PC-9 (cell line): ENCODE measurements at places on chromosomes 4 and X.

DNA sequence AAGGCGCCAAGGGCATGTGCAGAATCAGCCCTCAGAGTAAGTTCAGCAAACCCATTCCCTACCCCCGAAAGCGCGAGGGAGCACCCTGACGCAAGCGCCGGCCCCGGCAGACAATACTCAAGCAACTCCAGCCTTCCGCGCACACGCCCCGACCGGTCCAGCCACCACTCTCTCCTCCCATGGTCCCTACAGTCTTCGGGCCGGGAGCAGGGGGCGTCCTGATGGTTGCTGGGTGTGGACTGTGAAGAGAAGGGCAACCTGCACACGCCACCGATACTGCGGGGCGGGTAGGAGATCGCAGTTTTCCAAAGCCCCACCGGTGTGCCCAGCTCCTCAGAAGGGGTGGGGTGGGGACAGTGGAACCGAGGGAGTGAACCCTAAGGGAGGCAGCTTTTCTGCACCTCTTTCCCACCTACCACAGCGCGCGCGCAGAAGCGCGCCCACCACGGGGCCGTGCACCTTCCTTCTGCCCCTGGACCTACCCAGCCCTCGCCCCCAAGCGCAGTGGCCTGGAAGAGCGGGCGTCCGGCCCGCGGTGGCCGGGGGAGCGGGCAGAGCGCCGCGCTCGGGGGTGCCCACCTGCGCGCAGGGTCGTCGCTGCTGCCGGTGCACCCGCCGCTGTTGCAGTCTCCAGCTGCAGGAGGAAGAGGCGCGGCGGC lies 650.2 kb upstream of the DIPK2B start:
- peak; percentile 8 for DNase-seq

DNA sequence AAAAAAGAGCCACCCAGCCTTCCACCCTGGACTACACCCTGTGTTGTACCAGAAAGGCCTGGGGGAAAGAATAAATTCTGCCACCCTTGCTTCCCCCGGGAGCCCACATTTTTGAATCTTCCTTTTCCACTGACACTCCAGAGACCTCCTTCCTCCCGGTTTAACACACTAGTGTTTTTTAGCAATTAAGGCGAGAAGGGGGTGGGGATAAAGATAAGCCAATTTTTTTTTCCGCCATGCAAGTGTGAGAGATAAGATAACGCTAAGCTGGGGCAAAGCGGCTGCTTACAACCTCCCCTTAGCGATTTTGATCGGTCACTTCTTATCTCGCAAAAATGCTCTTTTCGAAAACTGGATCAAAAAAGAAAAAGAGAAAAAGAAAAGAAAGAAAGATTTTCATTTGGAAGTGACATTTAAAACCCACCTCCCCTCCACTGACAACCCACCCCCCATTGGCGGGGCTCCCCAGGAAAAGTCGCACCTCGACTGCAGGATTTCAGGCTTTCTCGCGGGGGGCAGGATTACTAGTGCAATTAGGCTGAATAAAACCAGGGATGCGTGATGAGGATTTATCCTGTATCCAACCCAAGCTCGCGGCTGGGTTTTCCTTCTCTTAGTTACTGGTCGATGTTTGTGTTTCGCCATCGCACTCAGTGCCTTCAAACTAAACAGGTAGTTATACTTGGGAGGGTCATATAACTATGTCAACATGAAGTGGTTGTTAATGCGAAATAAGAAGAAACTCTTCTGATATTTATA lies 6.0 kb upstream of the BCOR start:
- no peak for DNase-seq

DNA sequence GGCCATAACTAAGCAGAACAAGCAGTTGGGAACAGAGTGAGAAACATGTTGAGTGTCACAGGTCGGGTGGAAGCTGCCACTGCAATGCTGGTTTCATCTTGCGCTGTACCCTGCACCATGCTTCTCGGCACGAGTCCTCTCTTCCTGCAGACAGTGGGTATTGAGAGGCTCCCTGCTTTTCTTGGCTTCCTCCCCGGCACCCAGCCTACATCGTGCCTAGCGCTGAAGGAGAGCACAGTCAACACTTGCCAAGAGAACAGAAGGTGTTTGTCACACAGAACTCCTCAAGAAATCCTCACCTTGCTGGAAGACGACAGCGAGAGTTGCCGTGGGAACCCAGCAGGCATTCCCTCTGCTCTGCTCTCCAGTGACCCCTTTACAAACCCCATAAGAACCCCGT lies 53.6 kb downstream of the EVC2 start:
- DNase-seq = no peak

DNA sequence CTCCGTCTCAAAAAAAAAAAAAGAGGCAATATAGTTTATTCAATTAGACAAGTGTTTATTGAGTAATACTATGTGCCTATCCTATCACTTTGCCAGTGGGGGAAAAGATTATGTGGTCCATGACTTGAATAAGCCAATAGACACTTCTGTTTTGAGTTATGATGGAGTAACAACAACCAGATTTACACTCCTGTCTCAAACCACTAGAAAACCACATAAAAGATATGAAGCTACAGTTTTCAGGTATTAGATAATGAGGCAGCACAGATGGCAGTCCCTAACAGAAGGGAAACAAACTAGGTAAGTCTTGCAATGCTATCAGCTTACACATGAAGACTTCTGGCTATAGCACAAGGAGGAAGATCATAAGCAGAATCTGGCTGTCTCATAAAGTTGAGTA lies 22.5 kb downstream of the NFXL1 start:
- no peak for DNase-seq

DNA sequence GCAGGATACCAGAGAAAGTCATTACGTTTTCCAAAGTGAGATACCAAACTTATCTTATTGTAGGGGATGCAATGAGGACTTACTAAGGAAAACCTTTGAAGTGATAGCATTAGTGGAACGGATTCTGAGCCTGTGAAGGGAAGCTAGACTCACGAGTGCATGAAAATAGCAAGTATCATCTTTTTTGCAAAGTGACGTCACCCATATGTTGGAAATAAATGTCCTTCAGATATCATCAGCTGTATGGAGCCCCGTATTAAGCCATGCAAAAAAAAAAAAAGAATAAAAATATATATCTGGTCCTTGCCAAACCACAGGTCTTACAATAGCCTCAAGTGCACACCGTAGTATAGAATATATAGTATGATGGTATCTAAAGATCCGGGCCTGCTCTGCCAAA lies 46.8 kb upstream of the ITM2A start:
- no peak for DNase-seq

DNA sequence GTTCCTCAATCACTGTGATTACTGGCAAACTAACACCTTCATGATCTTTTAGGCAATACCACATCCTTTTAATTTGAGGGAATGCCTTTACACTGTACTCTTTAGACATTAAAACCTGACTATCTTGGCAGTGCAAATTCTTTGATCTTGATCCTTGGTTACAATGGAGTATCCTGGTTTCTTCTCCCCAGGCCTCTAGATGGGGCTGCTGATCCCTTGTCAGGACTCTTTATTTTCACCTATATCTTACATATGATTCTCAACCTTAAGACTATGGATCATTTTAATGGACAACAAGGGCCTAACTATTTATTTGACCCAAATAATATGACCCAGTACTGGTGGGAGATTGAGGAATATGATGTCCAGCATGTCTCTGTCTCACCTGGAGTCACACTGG lies 1005.5 kb upstream of the INTU start:
- no peak for DNase-seq

DNA sequence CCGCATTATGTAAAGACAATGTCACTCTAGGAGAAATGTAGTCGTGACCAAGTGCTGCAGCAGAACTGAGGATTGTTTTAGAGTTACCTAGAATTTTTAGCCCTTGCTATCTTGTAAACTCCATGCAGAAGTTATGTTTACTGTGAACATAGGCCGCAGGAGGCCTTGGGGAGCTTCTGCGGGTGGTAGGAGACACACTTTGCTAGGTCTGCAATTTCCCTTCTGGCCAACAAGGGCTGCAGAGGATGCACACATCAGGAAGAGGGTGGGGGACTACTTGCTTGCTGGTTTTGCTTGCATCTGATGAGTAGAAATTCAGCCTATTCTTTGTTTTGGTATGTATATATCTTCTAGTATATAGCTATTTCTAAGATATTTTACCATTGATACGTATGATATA lies 23.1 kb downstream of the BANK1 start:
- no peak for DNase-seq

GRCh38 chr4:15691346-15692135 lies 9.9 kb downstream of the FAM200B start:
- DNase-seq = no peak

- no peak for DNase-seq
These were observed 82.8 kb downstream of the MAGEB10 start for GRCh38 chrX:27890611-27891010.

GRCh38 chr4:185134307-185134869 lies 8.7 kb upstream of the SLC25A4 start:
- DNase-seq = no peak

- DNase-seq = no peak
These were observed 18.3 kb downstream of the SPON2 start for GRCh38 chr4:1154126-1154522.

DNA sequence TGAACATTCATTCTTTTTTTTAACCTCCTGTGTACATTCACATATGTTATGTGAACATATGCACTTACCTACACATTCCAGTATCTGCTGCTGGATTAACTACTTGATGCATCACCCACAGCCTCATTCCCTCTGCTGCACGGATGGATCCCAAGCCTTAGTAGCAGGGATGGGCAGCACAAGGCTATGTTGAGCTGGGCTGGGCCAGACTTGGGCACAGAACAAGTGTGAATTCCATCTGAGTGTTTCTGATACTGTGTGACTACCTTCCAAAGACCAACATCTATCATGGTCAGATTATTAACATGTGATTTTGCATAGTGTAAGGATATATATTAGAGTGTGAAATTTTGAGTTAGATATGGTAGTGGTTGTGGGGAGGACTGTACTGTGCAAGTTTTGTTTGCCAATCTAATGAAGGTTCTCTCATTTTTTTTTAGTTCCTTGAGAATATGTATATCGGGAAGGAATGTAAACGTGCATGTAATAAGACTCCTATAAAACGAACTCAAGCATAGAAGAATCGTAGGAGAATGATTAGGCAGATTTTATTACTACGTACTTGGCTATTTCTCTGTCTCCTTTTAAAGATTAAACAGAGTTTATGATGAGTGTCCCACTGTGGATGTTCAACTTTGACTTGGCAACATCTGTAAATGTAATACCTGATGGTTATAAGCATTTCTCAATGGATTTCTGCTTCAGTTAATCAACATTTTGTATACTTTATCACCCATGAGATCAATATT lies 23.4 kb upstream of the STBD1 start:
- no peak for DNase-seq

GRCh38 chr4:89336818-89337420 lies 29.3 kb upstream of the GPRIN3 start:
- DNase-seq = no peak

DNA sequence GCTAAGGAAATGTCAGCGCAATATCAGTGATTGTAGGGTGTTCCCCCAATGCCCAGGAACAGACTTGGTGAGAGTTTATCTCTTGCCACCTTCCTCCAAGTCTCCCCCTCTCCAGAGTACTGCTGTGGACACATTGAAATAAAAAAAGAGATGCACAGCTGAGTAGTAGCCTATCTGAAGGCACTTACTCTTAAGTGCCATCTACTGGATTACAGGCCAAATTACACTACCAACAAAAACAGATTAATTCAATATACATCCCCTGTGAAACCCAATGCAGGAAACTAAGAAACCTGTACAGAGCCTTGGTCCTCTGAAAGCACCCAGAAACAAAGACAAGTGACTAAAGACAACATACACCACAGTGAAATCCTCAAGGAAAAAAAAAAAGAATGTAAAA lies 460.3 kb downstream of the ZIC3 start:
- no peak for DNase-seq

GRCh38 chr4:52099860-52100461 lies 48.9 kb downstream of the SPATA18 start:
- no peak for DNase-seq

- DNase-seq = no peak
These were observed 166.8 kb upstream of the MAMLD1 start for GRCh38 chrX:150196285-150196684.

DNA sequence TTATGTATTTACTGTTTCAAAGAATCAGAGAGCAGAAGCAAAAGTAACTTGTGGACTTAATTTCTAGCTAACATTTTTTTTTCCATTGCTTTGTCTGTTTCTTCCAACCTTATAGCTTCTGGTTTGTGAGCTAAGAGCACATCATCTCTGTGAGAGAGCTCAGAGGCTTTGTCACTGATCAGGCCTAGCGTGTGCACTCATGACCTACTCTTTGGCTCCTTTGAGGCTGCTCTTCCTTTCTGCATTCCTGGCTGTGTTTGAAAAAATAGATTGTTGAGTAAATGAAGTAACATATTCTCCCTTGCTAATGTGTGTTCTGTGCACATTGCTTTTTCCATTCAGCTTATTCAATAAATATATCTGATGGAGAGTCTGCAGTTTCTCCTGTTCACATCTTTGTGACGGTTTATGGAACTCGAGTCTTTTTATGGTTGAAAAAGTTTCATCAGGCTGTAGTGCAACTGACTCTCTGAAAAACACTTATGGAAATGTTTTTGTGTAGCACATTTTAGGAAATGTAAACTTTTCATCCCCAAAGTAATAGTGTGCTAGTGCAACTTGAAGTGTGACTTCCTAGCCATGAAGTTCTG lies 133.0 kb downstream of the RAPGEF2 start:
- no peak for DNase-seq

- no peak for DNase-seq
These were observed 142.9 kb downstream of the ANAPC10 start for GRCh38 chr4:144955104-144955503.

GRCh38 chrX:71609095-71609750 lies 9.1 kb downstream of the CXCR3 start:
- DNase-seq = no peak

DNA sequence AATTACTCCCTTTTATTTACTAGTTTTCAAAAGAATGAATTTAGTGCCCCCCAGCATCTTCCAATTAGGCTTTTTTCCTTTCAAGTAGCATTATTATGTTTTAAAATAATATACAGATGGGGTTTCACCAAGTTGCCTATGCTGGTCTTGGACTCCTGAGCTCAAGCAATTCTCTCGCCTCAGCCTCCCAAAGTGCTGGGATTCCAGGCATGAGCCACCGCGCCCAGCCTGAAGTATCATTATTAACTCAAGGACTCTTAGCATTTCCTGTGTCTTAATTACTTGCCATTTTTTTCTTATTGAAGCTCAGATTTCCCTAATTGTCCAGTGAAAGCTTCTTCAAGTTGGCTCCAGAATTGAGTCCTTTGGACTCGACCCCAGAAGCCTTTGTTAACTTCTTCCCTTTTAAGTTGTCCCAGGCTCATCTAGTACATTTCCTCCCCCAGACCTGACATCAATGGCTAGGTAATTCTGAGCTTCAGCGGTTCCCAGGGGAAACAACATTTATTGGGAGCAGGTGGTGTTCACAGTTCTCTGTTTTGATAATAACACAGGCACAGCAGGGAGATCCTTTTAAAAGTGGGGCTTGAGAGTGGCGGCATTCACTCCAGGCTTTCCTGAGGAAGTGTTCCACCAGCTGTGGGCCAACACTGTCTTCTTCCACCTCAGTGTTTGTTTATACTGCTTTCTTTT lies 10.0 kb downstream of the SAT1 start:
- DNase-seq = no peak
